ENCODE measurements at places on chromosomes 4 and X.
A peak's percentile ranks its signal among the peaks of the same experiment; 100 is the strongest.

GRCh38 chr4:2080429-2081300 lies 21.5 kb downstream of the NAT8L start:
- DNase-seq: no peak

DNA sequence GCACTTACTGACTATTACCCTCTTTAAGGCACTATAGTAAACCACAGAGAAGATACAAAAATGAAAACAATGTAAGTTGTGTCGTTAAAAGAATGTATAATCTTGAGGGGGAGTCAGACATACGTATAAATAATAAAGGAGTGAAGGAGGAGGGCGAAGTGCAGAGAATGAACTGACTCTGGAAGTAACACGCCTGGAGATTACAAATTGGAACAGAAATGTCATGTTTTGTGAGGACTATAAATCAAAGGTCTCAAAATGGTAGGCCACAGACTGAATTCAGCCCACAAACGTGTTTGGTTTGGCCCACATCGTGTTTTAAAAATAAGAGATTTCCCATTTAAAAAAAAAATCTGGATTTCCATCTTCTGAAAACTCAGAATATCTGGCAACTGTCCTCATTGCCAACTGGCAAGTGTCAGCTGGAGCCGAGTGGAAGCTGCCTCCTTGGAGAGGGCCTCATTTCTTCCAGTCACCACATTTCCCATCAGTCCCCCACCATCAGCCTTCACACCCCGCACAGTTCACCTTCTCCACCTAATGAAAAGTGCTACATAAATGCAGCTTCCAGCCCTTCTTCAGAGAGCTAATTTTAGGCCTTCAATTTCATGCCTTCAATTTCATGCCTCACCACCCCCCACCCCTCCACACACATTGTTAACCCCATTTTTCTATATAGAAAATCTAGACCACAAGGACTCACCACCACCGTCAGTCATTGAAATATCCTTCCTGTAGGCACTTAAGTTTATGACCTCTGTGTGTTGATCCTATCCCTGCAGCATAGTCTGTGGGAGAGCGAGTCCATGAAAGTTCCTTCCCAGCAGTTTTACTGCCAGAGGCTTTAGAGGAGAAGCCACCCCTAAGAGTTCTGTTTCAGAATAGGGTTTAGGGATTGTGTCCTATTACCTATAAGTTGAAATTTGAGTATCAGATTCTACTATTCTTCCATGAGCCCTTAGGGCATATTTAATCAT lies 32.0 kb upstream of the COL25A1 start:
- DNase-seq: no peak

DNA sequence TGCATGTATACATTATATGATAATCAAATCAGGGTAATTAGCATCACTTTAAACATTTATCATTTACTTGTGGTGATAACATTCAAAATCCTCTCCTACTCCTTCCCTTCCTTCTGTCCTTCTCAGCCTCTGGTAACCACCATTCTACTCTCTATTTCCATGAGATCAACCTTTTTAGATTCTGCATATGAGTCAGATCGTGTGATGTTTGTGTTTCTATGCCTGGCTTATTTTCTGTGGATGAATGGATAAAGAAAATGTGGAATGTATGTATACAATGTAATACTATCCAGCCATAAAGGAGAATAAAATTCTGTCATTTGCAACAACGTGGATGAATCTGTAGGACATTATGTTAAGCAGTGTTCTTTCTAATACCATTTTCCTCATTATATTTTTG lies 123.9 kb downstream of the NAA11 start:
- DNase-seq: no peak

DNA sequence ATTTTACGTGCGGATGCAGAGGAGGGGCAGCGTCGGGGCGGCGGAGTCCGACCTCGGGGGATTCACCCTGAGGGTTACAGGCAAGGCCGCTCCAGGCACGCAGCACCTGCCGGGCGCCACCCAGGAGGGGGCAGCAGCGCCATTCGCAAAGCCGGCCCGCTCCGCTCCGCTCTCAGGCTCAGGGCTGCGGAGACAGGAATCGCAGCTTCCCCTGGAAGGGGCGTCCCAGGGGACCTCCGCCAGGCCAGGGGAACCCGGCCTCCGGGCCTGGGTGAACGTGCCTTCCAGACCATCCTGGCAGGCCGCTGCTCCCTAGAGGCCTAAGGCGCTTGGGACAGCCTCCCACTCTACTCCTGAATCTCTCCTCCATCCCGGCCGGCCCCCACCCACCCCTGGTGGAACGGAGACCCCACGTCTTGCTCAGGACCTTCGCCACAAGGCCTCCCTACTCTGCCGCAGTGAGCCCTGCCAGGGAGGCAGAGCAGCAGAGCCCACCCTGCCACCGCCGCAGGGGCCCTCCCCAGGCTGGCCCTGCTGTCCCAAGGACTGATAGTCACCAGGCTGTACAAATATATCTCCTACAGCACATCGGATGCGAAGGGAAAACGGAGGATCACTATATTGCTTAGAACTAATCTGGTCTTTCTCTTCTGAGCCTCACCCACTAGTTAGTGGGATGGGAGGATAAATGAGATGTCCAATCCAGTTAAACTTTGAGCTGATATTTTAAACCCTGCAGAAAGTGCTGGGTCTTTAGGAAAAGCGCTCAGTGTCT lies 115.0 kb downstream of the SMIM20 start:
- DNase-seq: peak; percentile 86

- no peak for DNase-seq
Observed at GRCh38 chr4:177006331-177006730, 213.6 kb upstream of the VEGFC start.

DNA sequence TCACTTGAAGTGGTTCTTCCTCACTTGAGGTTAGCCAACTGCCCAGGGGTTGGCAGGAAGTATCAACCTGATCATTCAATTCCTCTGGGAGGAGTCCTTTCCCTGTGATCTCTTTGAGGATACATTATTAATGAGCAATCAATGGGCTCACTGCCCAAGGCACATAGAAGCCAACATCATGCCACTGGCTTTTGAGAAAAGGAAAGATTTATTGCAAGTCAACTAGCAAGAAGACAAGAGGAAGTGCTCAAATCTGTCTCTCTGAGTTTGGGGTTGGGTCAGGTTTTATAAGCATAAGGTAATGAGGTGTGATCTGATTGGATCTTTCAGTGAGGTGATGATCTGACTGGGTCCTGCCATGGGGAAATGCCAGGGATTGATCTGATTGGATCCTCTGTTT lies 39.6 kb downstream of the FGFBP1 start:
- no peak for DNase-seq

- no peak for DNase-seq
Observed at GRCh38 chr4:94621491-94622080, 136.2 kb upstream of the BMPR1B start.

DNA sequence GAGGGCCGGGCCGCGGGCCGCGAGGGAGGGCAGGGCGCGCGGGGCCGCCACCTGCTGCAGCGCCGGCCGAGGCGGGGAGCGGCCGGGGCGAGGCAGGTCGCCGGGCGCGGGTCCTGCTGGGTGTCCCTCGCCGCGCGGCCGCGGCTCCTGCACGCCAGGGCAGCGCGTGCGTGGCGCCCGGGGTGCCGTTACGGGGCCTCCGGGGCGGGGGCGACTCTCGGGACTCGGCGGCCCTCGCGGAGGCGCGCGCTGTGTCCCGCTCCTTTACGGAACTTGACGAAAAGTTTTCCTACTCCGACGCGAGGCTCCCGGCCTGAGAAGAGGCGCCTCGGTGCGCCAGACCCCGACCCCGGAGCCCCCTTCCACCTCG lies 329 bp downstream of the TBC1D14 start:
- no peak for DNase-seq

DNA sequence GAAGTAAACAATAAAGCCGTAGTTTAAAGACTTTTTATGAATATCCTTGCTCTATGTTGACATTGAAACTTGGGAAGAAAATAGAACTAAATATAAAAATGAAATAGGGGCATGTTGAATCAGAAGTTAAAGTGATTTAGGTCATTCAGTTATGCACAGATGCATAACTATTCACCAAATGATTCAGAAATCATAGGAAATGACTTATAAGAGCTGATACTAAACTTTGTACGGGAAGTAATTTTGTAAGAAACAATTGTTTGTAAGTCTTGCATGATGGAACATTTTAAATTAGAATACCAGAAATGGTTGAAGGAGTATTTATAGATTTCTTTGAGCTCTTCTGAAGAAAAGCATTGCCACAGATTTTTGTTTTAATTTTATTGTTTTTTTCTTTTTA lies 246.5 kb downstream of the CPE start:
- DNase-seq: no peak

- DNase-seq: no peak
Observed at GRCh38 chr4:11878241-11878640, 449.5 kb upstream of the HS3ST1 start.

DNA sequence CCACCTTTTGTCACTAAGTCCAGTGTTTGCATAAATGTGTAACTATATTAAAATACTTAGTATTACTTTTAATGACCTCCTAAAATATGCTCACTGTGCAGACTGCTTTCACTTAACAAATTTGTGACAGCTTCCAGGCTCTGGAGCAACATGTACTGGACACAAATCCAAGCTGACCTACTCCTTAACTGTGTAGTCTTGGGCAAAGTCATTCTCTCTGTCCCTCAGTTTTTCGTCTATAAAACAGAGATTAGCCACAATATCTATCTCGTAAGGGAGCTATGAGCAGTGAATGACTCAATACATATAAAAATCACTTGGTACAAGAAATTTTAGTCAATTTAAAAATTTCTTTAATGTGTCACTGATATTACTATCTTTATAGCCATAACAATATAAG lies 20.4 kb upstream of the RAB40A start:
- DNase-seq: no peak

DNA sequence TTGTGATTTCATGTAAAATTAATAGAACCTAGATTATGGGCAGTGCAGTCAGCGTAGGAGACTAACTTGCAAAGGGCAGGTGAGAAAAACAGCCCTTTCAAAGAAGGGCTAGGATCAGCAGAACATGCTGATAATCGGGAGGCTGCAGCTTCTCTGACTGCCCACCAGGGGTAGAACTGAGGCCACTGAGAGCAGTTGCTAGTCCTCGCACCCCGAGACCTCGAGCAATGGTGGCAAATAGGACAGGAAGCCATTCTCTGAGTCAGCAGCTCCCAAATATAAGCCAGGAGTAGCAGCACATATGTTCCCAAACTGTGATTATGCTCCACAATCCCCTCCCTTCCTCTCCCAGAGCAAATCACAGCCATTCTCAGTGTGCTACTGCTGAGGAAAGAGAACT lies 186.5 kb downstream of the MSL3 start:
- DNase-seq: no peak

- no peak for DNase-seq
Observed at GRCh38 chrX:44580466-44580865, 37.8 kb upstream of the FUNDC1 start.

DNA sequence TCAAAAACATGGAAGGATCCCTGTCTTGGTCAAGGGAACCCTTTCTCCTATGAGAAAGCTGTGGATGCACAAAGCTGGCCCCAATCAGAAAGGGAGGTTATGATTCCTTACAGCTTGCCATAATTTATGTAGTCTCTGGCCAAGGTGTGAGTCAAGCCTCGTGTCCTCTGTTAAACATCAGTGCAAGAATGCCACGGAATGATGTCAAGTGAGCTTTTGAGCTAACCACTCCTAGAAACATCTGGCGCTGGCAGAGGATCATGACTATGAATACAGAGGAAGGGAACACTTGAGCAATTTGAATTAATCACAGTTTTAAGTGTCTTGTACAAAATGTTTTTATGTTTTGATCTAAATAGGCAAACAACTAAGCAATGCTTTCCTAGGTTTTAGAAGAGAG lies 51.5 kb upstream of the RAP2C start:
- no peak for DNase-seq

DNA sequence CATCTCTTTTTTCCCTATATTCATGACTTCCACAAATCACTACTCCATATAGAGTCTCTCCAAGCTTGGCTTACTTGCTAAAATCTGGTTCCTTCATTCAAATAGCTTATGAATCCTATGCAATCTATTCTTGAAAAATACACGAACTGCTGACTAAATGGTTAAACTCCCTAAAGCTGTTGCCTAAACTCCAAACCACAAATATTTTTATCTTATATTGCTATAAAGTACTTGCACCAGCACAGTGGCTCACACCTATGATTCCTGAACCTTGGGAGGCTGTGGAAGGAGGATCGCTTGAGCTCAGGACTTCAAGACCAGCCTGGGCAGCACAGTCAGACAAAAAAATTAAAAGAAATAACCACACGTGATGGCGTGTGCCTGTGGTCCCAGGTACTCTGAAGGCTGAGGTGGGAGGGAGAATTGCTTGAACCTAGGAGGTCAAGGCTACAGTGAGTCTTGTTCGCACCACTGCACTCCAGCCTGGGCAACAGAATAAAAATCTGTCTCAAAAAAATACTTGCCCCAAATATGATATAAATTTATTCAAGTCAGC lies 2.2 kb downstream of the FBXO8 start:
- DNase-seq: no peak

DNA sequence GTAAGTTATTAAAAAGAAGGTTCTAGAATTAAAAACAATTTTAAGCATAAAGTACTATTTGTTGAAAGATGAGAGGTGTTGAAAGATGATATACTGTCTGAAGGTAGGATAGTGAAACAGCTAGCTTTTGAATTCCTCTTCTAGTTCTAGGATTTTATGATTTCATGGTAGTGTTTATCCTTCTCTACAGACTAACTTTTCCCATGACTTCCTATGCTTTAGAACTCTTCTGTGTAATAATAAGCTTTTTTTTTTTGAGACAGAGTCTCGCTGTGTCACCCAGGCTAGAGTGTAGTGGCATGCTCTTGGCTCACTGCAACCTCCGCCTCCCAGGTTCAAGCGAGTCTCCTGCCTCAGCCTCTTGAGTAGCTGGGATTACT lies 96.0 kb upstream of the NUDT6 start:
- DNase-seq: no peak

DNA sequence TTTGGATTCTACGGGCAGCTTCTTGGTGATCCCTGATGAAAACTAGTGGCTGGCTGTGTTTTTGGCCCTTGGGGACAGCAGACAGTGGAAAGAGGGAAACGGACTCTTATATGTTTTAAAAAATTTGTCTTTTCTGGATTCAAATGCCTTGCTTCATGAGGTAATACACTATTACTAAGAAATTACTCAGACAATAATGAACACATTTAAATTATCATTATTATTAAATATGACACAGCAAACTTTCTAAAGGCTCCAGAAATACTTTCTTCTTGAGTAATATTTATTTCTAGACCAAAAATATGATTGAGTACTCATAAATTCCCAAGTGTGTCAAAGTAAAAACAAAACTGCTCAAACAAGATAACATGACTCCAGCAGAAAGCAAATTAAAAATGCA lies 520.7 kb upstream of the AADAT start:
- no peak for DNase-seq

Measured in activated T-cell treated with anti-CD3 and anti-CD28 coated beads, Interleukin-2, amount 50 U/mL, for 48 hours (primary cell).